Erythroblast (primary cell): ENCODE measurements at places on chromosomes 4 and X.

- DNase-seq, result peak; percentile 2
Measured at GRCh38 chrX:107714206-107714891, 61.2 kb downstream of the TSC22D3 start.

GRCh38 chrX:40035726-40036125, 62.0 kb downstream of the BCOR start:
- no peak for DNase-seq

GRCh38 chrX:137998619-137999018, 432.7 kb downstream of the ZIC3 start:
- DNase-seq, result no peak

- DNase-seq, result no peak
Measured at GRCh38 chr4:149102765-149103164, 660.6 kb upstream of the NR3C2 start.

GRCh38 chrX:1355131-1356046, 18.8 kb downstream of the IL3RA start:
- DNase-seq, result no peak

DNA sequence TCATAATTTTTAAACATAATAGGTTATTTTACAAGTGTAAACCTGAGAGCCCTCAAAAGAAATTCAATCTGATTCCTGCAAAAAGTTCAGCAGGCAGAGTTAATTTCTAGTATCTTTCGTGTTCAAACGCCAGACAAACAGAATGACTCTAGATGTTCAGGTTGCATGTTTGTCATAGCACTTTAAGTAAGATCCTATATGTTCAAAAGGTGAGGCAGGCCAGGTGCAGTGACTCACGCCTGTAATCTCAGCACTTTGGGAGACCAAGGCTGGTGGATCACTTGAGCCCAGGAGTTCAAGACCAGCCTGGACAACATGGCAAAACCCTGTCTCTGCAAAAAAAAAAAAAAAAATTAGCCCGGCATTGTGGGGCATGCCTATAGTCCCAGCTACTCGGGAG, 1.1 kb upstream of the RASSF6 start:
- DNase-seq, result no peak

DNA sequence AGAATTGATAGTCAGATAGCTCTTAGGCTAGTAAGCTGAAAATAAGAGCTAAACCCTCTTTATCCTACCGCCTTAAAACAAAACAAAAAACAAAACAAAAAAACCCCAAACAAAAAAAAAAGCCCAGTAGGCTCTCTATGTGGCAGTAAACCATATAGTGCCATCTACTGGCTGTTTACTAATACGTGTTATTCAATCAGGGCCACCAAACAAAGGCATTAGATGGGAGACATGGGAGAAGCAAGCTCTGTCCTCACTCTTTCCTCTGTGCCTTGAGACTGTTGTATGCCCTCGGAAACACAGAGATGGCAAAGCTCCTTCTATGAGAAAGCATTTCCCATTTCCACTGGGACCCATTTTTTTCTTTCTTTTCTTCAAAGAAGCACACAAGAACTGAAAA, 148.8 kb upstream of the MID1 start:
- DNase-seq, result peak; percentile 12

GRCh38 chr4:15031993-15032675, 29.9 kb downstream of the CPEB2 start:
- DNase-seq, result no peak

DNA sequence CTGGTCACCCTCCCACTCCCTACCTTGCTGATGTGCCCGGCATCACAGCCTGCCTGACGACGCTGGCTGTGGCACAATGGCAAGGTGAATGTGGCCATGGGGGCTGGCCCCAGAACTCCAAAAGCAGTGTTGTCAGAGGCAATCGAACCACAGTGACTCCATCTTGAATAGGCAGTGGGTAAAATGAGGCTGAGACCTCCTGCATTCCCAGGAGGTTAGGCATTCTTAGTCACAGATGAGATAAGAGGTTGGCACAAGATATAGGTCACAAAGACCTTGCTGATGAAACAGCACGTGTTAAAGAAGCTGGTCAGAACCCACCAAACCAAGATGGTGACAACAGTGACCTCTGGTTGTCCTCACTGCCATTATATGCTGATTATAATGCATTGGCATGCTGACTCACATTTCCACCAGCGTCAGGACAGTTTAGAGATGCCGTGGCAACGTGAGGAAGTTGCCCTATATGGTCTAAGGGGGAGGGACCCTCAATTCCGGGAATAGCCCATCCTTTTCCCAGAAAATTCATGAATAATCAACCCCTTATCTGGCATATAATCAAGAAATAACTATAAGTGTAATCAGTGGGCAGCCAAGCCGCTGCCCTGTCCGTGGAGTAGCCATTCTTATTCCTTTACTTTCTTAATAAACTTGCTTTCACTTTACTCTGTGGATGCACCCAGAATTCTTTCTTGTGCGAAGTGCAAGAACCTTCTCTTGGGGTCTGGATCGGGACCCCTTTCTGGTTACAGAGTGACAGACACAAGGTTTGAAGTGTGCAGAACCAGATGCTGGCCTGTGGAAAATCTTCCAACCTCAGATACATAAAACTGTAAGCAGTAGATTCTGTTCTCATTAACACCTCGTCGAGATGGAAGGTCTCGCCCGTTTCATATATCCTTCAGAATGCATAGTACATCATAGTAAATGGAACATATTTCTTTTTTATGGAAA, 26.8 kb upstream of the CLDN24 start:
- DNase-seq, result peak; percentile 65

- no peak for DNase-seq
Measured at GRCh38 chr4:183601381-183601780, 57.6 kb downstream of the RWDD4 start.

DNA sequence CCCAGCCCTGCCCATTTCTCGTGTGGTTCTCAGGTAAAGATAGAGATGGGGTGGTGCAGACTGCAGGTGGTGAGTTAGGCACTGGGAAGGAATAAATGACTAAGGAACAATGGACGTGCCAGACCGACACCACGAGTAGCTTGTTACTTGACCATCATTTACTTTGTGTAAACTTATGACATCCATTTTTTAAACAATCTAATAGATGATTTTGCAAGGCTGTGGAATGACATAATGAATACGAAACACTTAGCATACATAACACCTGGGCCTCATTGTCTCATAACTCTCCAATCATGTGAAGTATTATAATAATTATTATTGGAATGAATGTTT, 137.3 kb upstream of the CPEB2 start:
- DNase-seq, result no peak

- no peak for DNase-seq
Measured at GRCh38 chrX:106932492-106932923, 12.3 kb downstream of the CLDN2 start.

DNA sequence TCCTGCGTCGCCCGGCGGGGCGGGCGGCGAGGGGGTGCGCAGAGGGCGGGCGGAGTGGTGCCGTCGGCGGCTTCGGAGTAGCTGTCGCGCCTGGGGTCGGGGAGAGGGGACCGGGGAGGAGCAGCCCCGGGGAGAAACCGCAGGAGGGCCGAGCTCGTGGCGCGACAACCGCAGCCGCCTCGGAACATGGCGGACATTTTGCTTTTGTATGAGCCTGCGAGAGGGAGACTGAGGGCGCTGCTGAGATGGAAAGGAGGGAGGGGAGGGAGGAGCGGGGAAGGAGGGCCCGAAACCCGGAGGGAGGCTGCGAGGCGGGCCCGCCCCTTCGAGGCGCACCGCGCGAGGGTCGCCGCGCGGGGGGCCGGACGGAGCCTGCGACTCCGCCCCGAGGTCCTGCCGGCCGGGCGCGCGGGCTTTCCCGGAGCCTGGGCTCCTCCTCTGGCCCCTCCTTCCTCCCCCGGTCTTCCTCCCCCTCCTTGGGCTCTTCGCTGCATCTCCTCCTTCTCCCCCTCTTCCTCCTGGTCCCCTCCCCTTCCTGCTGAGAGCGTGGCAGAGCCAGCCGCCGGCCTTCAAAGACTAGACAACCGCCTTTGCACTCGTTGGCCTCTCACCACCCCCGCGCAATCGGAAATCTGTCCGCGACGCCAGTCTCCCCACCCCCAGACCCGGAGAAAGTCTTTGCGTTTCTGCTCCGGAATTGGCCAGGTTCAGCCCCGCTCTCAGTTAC, 1.1 kb downstream of the INTS6L start:
- peak; percentile 88 for DNase-seq

GRCh38 chr4:147793569-147794313, 61.9 kb downstream of the ARHGAP10 start:
- no peak for DNase-seq

DNA sequence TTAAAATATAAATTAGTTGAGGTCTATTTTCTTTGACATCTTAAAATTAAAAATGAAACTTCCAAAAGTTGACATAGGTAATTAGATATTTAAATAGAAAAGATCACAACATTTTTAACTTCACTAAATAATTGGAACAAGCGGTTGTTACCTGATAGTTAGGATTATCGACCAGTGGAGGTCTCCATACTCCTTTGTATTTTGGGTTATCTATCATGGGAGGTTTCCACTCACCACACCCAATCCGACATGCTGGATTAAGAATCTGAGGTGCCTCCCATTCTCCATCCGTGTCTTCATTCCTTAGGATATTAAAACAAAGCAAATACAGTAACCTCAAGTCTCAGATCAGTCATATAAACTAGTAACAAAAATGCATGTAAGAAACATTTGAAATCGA, 22.2 kb downstream of the SCOC start:
- DNase-seq, result no peak

- no peak for DNase-seq
Measured at GRCh38 chr4:158234671-158235070, 24.4 kb downstream of the TMEM144 start.

DNA sequence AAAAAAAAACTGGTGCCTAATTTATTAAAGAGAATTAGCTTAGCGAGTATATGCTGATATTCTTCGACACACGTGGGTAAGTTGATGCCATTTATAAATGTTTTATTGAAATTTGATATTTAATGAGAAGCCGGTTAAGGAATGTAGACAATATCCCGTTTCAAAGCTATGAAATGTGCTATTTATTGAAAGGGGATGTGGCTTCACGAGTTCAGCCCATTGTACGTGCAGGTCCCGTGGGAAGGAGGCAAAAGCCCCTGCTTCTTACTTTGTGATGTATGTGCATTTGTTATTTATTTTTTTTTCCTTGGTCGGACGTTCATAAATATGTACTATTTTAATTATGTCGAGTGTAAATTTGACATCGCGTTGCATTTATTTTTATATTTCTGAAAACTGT, 20.2 kb downstream of the SHOX start:
- no peak for DNase-seq

GRCh38 chr4:15913631-15913970, 24.9 kb downstream of the FGFBP1 start:
- DNase-seq, result no peak

- no peak for DNase-seq
Measured at GRCh38 chr4:39994406-39994805, 16.7 kb upstream of the PDS5A start.

GRCh38 chrX:22963196-22963595, 36.6 kb upstream of the DDX53 start:
- no peak for DNase-seq

DNA sequence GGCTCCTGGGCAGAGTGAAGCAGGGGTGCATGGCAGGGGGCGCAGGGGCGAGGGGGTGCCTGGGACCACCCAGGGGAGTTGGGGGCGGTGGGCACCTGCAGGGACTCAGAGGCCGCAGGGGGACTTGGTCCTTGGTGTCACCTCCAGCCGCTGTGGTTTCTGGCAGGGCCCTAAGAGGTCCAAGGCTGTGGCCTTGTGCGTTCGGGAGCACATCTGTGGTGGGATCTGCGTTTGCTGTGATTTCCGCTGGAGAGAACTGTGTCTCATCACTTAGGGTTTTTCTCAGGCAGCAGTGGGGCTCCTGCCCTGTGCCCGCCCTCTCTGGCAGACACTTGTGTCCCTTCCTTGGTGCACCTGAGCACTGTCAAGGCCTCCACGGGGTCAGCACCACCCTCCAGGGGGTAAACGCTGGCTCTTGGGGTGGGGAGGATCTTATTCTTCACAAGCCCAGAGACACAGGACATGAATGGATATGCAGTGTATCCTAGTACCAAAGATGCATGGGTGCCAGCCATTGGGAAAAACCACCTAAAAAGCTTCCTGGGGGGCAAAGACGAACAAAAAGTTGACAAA, 66.5 kb downstream of the ACOX3 start:
- no peak for DNase-seq

DNA sequence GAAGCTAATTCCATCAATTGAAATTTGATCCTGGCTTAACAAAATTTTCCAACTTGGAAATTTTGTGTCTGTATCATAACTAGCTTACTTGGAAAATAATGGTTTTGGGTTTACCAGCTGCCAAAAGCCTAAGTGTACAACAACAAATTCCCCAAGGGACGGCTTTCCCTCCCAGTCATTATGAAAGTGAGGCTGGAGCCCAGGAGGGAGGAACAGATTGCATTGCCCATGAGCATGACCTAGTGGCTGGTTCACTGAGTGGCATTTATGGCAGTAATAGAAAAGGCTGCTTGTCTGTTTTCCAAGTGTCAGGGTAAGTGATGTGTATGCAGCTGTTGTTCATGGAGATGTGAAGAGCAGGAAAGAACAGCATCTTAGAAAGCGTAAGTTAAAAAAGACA, 70.8 kb upstream of the HHIP start:
- DNase-seq, result no peak

DNA sequence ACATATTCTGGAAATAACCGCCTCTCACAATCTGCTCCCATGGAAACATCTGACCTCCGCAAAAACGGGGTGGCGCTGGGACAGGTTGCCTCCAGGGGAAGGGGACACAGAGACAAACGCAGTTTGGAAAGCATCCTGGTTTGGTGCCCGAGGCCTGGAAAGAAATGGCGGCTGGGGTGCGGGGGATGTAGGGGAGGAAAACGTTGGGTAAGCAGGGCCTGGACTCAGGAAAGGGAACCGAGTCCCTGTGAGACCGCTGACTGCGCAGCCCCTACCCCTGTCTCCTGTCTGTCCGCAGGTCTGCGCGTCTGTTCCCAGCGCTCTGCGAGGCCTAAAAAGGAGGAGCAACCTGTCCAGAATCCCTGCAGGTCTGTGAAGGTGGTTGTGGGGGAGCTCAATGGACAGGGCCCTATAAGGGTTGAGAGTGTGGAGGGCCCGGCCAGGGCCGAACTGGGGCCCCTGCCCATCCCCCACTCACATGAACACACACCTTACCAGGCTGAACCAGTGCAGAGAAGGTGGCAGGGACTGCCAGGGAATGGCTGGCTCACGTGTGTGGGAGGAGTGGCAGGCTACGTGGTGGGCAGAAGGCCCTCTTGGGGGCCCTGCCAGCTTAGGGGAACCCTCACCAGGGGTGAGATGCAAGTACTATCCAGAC, 672 bp downstream of the TCEAL3 start:
- DNase-seq, result no peak

GRCh38 chr4:65798498-65799127, 128.3 kb upstream of the EPHA5 start:
- no peak for DNase-seq

DNA sequence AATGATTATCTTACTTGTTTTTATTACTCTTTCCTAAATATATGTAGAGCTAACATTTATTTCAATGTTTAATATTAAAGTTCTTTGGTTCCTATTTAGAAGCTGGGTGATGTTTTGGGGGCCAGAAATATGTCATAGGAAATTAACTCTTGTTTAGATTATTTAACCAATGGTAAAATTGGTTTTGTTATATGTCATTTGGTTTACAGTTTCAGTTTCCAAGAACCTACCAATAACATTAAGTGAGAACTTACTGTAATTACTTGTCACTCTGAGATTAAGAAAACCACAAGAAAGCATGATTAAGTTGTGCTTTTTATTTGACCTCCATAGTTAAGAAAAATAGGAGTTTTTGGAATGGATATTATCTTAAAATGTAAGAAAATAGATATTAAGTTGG, 121.2 kb downstream of the NDST3 start:
- DNase-seq, result no peak
